ENCODE measurements at places on chromosomes 7 and 10.
A peak's percentile ranks its signal among the peaks of the same experiment; 100 is the strongest.

DNA sequence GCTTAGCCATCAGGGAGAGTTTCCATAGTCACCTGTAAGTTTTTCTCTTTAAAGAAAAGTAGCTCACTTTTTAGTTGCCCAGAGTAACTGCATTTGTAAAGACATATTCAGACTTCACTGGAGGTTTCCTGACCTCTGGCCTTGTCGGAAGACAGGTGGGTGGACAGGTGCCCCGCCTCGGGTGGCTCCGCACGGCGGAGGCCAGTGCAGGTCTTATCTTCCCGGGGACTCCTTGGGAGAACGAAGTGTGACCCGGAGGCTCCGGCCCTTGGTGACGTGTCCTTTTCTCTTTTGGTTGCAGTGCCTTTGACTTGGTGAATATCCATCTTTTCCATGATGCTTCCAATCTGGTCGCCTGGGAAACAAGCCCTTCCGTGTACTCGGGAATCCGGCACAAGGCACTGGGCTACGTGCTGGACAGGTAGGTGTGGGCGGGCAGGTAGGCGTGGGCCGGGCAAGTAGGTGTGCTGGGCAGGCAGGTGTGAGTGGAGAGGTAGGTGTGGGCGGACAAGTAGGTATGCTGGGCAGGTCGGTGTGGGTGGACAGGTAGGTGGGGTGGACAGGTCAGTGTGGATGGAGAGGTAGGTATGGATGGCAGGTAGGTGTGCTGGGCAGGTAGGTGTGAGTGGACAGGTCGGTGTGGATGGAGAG lies 75.8 kb downstream of the NKX6-2 start:
- DNase-seq = no peak

DNA sequence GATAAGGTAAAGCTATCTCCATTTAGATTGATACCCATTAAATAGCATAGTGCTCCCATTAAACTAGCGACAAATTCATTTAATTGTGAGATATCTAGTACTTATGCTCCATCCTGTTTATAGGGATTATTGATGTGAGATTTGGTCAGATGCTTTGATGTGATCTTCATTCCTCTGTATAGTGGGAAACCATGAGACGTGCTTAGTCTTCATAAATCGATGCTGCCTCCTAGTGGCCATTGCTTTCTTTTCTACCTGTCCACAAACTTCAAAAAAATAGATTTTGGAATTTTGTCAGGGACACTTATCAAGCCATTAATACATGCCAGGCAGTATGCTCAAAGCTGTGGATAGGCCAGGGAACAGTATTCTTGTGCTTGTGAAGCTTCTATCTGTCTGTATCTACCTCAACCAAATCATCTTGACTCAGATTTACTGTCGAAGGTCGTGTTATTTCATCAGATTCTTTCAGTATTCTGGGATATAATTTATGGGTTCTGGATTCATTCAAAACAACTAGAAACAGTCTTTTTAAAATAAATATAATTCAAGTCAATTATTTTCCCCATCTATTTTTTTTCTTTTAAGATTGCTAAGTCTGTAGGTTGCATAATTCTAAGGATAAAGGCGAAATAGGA lies 12.0 kb downstream of the LSM8 start:
- DNase-seq = peak; percentile 60

GRCh38 chr7:121525155-121525819 lies 129.2 kb upstream of the FAM3C start:
- DNase-seq = no peak

- no peak for DNase-seq
Measured at GRCh38 chr7:39183796-39184195, 206.1 kb downstream of the POU6F2 start.
